Fibroblast of skin of left biceps (primary cell): ENCODE measurements at places on chromosomes 7 and 10.

GRCh38 chr7:3244241-3244814 lies 56.7 kb upstream of the SDK1 start:
- DNase-seq = no peak

DNA sequence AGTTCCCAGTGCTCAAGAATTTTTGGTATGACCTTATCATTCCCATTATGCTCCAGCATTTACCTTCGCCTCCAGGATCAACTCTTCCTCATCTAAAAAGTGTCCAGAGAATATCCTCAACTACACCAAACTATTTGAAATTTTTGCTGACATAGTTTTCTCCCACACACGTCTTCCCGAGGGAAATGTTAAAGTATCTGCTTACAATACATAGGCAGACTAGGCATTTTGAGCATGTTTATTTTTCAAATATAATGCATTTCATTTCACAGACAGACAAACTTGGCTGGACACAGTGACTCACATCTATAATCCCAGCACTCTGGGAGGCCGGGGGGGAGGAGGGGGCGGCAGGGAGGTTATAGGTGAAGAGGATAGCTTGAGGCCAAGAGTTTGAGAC lies 177.1 kb upstream of the TRIM24 start:
- no peak for DNase-seq

- no peak for DNase-seq
These were observed 128.4 kb downstream of the DGKI start for GRCh38 chr7:137718355-137718754.

DNA sequence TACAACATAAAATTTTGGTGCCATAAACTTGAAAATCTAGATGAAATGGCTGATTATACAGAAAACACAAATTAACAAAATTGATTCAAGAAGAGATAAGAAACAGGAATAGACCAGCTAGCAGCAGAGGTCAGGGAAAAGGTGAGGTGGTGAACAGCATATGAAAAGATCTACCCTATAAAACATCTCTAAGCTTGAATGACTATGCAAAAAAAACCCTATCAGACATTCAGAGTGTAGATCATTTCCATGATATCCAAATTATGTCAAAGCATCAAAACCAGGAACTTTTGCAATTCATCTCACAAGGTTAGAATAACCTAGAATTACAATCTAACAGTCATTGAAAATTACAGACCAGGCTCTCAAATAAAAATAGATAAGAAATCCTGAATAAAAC lies 14.6 kb upstream of the BPGM start:
- DNase-seq = no peak

- DNase-seq = no peak
These were observed 819.2 kb downstream of the CCSER2 start for GRCh38 chr10:85147346-85148250.

GRCh38 chr7:2315787-2316186 lies 1.5 kb upstream of the SNX8 start:
- DNase-seq = no peak

- no peak for DNase-seq
These were observed 40.0 kb downstream of the FIGNL1 start for GRCh38 chr7:50409856-50410745.
